ENCODE measurements at places on chromosomes 1 and 21. TPM values are rescaled to one million over a fixed set of nuclear protein-coding genes. Genes with fewer than 3 reads are reported as not detected.

The IGSF9 gene
- 0.08 TPM for polyA plus RNA-seq

The TIAM1 gene
- polyA plus RNA-seq: 0.54 TPM

The LIN28A gene
- not detected for polyA plus RNA-seq

The TAF13 gene
- polyA plus RNA-seq: 2.7 TPM

The TNFSF4 gene
- 0.06 TPM for polyA plus RNA-seq
